ENCODE measurements at places on chromosomes 11 and 22.
A peak's percentile ranks its signal among the peaks of the same experiment; 100 is the strongest.

GRCh38 chr11:68260484-68260883, 11.3 kb downstream of the C11orf24 start:
- no peak for DNase-seq

- no peak for DNase-seq
Observed at GRCh38 chr22:16955678-16956210, 52.3 kb downstream of the GAB4 start.

GRCh38 chr11:63945477-63946163, 6.8 kb downstream of the NAA40 start:
- peak; percentile 73 for DNase-seq

GRCh38 chr22:39283322-39284141, 35.9 kb downstream of the RPL3 start:
- DNase-seq = no peak

DNA sequence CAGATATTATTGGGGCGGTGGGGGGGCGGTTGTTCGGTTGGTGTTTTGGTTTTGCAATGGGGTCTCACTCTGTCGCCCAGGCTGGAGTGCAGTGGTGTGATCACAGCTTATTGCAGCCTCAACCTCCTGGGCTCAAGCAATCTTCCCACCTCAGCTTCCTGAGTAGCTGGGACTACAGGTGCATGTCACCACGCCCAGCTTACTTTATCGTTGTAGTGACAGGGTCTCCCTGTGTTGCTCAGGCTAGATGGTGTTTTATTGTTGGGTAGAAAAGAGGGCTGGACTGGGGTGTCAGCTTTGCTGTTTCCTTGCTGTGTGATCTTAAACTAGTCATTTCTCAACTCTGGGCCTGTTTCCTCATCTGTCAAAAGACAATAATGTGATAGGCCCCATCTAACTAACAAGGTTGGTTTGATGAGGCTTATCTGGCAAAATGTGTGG, 17.5 kb upstream of the MYH9 start:
- DNase-seq = no peak

DNA sequence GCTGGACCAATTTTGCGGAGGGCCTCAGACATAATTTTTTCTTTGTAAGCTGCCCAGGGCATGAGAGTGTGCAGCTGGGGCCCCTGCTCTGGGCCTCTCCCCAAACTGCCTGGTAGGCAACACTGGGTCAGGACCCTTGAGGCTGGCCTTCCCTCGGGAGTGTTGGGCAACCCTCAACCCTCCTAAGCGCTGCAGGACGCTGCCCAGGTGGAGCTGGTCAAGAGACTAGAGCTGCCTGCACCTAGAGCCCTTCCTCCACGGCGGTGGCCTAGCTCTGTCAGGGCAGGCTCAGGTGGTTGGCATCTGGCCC, 505 bp upstream of the TMEM132A start:
- no peak for DNase-seq

DNA sequence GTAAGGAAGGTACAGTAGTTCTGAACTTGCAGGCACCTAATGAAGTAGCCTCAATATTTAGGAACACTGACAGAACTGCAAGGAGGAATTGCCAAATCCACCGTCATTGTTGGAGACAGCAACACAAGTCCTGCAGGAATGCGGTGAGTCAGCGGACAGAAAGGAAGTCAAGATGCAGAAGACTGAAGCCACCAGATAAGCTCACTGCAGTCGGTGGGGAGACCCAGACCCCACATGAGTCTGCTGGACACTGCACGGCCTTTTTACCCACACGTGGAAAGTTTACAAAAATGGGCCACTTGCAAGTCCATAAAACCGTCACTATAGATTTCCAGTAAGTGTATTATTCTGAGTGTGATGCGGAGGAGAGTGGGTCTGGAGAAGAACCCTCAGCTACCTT, 1471.6 kb downstream of the TBC1D22A start:
- DNase-seq = no peak

GRCh38 chr11:114440121-114440860, 1.0 kb downstream of the REXO2 start:
- DNase-seq = no peak

- no peak for DNase-seq
Observed at GRCh38 chr11:132883241-132883640, 649.1 kb downstream of the OPCML start.

- peak; percentile 32 for DNase-seq
Observed at GRCh38 chr22:27435844-27436576, 365.5 kb downstream of the MN1 start.

DNA sequence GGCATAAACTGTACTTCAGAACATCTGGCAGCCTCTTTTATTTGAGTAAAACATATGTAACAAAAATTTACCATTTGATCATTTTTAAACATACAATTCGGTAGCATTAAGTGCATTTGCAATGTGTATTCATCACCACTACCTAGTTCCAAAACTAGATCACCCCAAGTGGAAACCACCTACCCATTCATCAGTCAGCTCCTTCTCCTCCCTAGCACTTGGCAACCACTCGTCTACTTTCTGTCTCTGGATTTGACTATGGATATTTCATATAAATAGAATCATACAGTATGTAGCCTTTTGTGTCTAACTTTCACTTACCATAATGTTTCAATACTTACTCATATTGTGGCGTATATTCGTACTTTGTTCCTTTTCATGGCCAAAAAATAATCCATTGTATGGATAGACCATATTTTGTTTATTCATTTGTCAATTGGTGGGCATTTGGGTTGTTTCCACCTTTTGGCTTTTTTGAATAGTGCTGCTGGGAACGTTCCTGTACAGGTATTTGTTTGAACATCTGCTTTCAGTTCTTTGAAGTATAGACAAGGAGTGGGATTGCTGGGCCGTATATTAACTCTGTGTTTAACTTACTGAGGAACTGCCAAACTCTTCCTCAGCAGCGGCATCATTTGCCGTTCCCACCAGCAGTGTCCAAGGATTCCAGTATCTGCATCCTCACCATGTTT, 27.2 kb upstream of the ADORA2A start:
- DNase-seq = no peak

- DNase-seq = peak; percentile 77
Observed at GRCh38 chr22:28855355-28856094, 27.8 kb upstream of the ZNRF3 start.

DNA sequence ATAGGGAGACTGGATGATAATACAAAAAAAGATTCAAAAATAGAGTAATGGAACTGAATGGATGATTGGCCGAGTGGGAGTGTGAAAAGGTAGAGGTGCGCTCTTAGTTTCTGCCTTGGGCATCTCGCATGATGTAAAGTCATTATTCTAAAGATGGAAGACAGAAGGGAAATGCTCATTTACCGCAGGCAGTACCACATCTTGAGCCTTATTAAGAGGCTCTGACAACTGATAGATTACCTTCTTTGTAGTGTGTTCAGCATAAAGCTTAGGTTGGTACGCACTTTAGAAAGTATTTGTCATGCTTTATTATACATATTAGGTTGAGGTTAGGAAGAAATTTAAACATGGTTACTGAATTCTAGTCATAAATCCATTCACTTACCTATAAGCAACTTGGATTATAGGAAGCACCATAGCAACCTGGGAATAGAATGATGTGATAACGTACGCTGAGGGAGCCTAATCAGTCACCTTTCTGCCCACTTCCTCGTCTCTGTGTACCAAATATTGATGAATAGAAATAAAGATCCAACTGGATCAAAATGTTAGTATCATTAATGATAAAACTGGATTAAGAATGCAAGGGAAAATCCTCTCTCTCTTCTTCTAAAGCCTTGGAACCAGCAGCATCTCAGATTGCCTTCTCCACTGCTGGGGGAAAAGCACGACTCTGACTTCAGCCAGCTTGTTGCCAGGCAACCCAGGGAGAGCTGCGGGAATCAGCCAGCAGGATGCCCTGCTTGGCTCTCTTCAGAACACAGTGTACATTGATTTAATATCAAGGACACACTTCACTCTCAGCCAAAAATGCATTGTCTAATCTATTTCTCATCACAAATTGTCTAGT, 29.0 kb upstream of the VWA5A start:
- peak; percentile 47 for DNase-seq

Measured in astrocyte of the spinal cord (primary cell).